ENCODE measurements at places on chromosomes 2 and 18. TPM values are rescaled to one million over a fixed set of nuclear protein-coding genes. Genes with fewer than 3 reads are reported as not detected.

The EN1 gene
- not detected for total RNA-seq

The PLCD4 gene
- total RNA-seq, result 0.30 TPM

The LHCGR gene
- total RNA-seq, result not detected

The NGEF gene
- not detected for total RNA-seq

The GAD1 gene
- total RNA-seq, result 1.4 TPM

The UNC80 gene
- not detected for total RNA-seq

The MYO5B gene
- total RNA-seq, result 0.12 TPM

The ANKRD29 gene
- total RNA-seq, result not detected

DNA sequence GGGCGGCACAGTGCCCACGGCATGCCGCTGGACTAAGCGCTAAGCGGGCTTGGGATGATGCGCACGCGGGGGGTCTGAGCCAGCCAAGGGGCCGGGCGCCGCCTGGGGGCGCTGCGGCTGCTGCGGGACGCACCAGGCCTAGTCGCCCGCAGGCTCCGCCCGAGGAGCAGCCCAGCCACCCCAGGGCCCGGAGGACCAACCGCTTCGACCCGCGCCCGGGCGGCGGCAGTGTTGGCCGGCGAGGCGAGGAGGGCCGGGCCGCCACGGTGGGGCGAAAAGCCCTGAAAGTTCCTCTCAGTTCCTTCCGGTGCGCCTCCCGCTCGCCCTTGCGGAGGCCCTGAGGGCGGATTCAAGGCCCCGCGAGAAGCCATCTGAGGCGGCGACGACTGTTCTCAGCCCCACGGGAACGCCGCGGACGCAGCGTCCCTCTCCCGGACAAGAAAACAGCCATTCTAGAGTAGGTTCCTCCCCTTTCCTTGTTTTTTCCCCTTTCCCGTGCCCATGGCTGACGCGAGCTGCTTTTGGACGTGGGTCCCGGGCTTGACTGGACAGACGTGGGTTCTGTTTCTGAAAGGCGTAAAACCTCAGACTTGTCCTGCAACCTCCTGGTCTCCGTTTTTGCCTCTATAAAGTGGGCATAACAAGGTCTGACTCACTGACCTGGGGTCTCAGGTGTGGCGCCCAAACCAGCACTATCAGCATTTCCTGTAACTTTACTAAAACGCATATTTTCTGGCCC is at the start of gene ANKAR:
TSS of gene ANKAR (plus strand) at position 297 of the 739 bp plus-strand sequence. CDS start 1,821 bp downstream, outside the sequence.
- H3K36me3 ChIP-seq, result peaks cover 46% of the 10 kb centered on the region
- peaks cover 30% of the 10 kb centered on the region for H3K4me1 ChIP-seq
- no peaks in the 10 kb centered on the region for H3K27me3 ChIP-seq

DNA sequence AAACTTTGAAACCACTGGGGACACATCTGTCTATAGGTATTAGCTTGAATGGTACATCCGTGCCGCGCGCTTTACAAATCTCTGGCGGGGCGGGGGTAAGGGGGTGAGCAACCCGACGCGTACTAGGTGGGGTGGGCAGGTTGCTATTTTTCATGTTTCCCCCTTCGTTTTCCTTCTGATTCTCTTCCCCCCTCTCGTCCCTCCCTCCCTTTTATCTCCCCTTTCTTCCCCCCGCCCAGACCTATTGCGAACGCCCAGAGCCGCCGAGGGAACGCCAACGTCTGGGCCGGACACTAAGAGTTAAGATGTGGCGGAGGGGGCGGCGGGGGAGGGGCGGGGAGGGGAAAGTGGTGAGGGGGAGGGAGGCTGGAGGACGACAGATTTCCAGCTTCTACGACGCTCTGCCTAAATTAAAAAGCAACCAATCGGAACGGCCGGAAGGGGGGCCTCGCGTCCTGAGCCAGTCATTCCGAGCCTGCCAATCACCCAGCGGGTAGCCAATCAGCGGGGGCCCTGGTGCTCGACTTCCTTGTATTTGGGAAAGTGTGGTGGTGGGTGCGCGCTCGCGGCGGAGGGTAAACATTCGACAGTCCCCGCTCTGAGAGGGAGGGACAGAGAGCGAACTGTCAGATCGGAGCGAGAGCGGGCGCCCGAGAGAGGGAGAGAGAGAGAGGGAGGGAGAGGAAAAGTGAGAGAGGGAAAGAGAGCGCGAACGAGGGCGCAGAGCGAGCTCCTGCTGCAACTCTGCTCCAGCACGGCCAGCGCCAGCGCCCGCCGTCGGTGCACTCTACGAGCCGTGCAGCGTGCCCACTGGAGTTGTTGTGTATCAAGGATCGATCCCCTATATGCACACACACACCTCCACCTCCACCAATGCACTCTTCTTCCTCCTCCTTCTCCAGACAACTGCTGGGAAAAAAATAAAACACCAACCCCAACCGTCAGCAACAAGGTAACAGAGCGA is at the start of gene POU3F3:
TSS of gene POU3F3 (plus strand) at position 582 of the 964 bp plus-strand sequence. CDS start 1,396 bp downstream, outside the sequence.
- peak within 1 kb of the TSS; percentile 73 for H3K4me3 ChIP-seq
- peak within 1 kb of the TSS; percentile 89 for H3K27ac ChIP-seq
- H3K27me3 ChIP-seq, result peaks cover 75% of the 10 kb centered on the region
- peaks cover 5% of the 10 kb centered on the region for H3K36me3 ChIP-seq

DNA sequence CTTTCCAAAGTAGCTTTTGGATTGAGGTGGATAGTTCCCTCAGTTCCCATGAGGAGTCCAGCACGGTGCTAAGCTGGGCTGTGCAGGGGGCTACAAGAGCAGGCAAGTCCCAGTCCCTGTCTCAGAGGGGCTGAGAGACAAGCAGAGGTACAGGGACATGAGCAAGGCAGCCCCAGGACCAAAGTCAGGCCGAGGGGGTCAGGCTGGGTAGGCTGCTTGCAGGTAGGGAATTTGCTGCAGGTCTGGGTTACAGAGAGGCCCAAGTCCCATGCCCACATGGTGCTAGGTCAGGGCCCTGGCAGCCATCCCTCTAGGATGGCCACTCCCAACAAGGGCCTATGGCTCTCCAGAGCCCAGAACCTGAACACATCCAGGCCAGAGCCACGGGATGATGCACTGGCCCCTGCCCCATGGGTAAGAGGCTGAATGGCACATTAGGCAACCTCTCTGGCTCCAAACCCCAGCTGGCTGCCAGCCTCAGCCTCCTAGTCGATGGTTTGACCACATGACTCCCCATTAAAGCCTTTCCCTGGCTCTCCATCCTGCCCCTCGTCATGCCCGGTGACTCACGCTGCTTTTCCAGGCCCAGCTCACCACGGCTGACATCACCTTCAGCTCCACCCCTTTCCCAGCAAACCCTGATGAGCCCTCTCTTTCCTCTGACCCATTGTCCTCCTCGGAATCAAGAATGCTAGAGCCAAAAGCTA is 83.7 kb downstream of the SDC1 start:
- no peak overlapping the region for H3K4me3 ChIP-seq
- no peak overlapping the region for H3K27ac ChIP-seq
- no peaks in the 10 kb centered on the region for H3K36me3 ChIP-seq
- no peaks in the 10 kb centered on the region for H3K27me3 ChIP-seq
- DNase-seq, result no peak

DNA sequence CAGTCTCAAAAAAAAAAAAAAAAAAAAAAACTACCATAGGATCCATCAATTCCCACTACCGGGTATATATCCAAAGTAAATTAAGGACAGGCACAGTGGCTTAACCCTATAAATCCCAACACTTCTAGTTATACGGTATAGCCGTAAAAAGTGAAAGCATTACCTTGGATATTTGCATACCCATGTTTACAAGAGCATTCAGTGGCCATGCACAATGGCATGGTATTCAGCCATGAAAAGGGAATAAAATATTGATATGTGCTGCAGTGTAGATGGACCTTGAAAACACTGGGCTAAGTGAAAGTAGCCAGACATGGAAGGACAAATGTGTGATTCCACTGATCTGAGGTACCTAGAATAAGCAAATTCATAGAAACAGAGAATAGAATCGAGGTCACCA is 111.8 kb upstream of the CAB39 start:
- H3K4me1 ChIP-seq, result peaks cover 64% of the 10 kb centered on the region
- DNase-seq, result no peak
- H3K27ac ChIP-seq, result peak overlapping the region; percentile 70

- no peak overlapping the region for H3K4me3 ChIP-seq
- no peaks in the 10 kb centered on the region for H3K36me3 ChIP-seq
- peak; percentile 66 for DNase-seq
- H3K27me3 ChIP-seq, result peaks cover 2% of the 10 kb centered on the region
- H3K4me1 ChIP-seq, result peaks cover 23% of the 10 kb centered on the region
These were observed 60.5 kb downstream of the G6PC2 start for GRCh38 chr2:168961450-168962229.

DNA sequence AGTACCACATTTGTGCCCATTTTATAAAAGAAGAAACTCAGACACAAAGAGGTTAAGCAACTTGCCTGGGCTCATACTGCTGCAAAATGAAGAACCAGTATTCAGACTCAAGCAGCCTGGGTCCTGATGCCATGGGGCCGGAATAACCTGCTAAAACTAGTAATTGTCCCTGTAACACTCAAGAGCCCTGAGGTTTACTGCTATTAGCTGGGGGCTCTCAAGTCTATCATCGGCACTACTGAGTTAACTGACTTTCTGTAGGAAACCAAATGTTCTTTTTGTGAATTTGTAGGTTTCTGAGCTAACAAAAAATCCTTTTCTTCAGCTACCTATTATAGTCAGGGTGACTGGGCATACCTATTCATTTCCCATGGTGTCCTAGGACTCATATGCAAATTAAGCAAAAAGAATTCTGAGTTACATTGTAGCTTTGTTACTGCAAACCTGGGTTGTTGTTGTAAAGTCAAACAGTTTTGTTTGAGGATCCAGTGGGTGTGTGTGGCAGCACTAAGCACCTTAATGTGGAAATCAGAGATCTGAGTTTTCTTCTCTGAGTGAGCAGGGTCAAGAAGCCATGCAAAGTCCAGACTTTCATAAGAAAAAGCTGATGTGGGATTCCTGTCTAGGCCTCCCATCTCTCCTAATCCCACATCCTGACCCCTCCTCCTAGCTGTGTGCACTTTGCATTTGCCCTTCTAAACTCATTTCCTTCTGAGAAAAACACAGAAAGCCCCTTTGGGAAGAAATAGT is 72.4 kb upstream of the TNP1 start:
- H3K4me1 ChIP-seq, result no peaks in the 10 kb centered on the region
- H3K27me3 ChIP-seq, result peaks cover 6% of the 10 kb centered on the region
- H3K27ac ChIP-seq, result no peak overlapping the region
- H3K36me3 ChIP-seq, result no peaks in the 10 kb centered on the region
- no peak overlapping the region for H3K4me3 ChIP-seq
- no peak for DNase-seq

DNA sequence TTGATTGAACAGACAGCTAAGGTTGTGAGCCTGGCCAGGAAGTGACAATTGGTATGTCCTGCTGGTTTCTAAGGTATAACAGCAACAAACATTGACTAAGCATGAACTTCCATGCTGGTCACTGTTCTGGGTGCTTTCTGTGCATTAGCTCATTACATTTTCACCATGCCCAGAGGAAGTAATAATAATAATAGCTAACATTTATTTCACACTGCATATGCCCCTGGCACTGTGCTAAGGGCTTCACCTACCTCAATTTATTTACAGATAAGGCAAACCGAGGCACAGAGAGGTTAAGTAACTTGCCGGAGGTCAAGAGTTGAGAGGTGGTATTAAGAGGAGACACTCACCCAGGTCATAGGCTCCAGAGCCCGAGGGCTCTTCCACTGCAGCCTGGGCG is 113.6 kb downstream of the PDCL3 start:
- no peak overlapping the region for H3K27ac ChIP-seq
- no peak overlapping the region for H3K4me3 ChIP-seq
- no peak for DNase-seq
- no peaks in the 10 kb centered on the region for H3K27me3 ChIP-seq
- H3K4me1 ChIP-seq, result peaks cover 15% of the 10 kb centered on the region

GRCh38 chr2:108602422-108602821 is 68.2 kb downstream of the LIMS1 start:
- no peak for DNase-seq
- H3K27ac ChIP-seq, result no peak overlapping the region
- H3K4me1 ChIP-seq, result peaks cover 26% of the 10 kb centered on the region
- H3K27me3 ChIP-seq, result no peaks in the 10 kb centered on the region
- peaks cover 6% of the 10 kb centered on the region for H3K36me3 ChIP-seq

DNA sequence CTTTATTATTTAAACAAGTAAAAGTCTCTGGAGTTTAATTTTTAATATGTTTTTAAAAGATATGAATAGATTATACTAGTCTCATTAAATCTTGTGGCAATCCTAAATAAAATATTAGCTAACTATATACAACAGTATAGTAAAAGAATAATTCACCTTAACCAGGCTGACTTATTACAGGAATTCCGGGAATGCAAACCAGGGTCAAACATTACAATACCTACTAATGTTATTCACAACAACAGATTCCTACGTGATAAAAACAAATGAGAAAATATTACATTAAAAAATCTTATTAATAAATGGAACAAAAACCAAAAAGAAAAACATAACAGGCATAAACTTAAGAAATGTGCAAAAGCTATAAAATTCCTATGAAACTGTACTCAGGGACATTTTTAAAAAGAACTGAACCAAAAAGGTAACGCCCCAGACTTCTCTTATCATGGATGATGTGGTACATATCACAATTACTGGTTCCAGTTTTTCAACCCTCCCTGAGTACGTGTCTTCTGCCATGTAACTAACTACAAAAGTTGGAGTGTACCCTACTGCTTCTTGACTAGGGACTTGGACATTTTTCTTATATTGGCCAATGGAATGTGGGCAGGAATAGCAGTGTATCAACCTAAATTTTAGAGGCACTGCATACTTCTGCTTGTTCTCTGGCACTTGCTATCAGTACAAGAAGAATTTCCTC is 20.2 kb downstream of the TTC21B start:
- H3K4me3 ChIP-seq, result no peak overlapping the region
- DNase-seq, result no peak
- no peak overlapping the region for H3K27ac ChIP-seq
- peaks cover 29% of the 10 kb centered on the region for H3K36me3 ChIP-seq
- no peaks in the 10 kb centered on the region for H3K4me1 ChIP-seq

GRCh38 chr18:21548647-21549046 is 51.9 kb downstream of the ESCO1 start:
- H3K4me3 ChIP-seq, result no peak overlapping the region
- H3K27me3 ChIP-seq, result no peaks in the 10 kb centered on the region
- peaks cover 36% of the 10 kb centered on the region for H3K36me3 ChIP-seq
- no peaks in the 10 kb centered on the region for H3K4me1 ChIP-seq

GRCh38 chr2:230643576-230644291 is 68.9 kb upstream of the CAB39 start:
- peak; percentile 58 for DNase-seq
- H3K36me3 ChIP-seq, result peaks cover 21% of the 10 kb centered on the region
- H3K4me3 ChIP-seq, result peak overlapping the region; percentile 21
- H3K4me1 ChIP-seq, result peaks cover 34% of the 10 kb centered on the region

GRCh38 chr2:37619959-37620300 is 51.5 kb downstream of the CDC42EP3 start:
- no peak overlapping the region for H3K27ac ChIP-seq
- no peak overlapping the region for H3K4me3 ChIP-seq
- DNase-seq, result no peak
- no peaks in the 10 kb centered on the region for H3K27me3 ChIP-seq
- peaks cover 20% of the 10 kb centered on the region for H3K36me3 ChIP-seq
- H3K4me1 ChIP-seq, result peaks cover 50% of the 10 kb centered on the region

GRCh38 chr2:241844066-241844728 is 14.5 kb downstream of the PDCD1 start:
- H3K4me3 ChIP-seq, result peak overlapping the region; percentile 65
- H3K27ac ChIP-seq, result peak overlapping the region; percentile 86
- no peaks in the 10 kb centered on the region for H3K36me3 ChIP-seq

DNA sequence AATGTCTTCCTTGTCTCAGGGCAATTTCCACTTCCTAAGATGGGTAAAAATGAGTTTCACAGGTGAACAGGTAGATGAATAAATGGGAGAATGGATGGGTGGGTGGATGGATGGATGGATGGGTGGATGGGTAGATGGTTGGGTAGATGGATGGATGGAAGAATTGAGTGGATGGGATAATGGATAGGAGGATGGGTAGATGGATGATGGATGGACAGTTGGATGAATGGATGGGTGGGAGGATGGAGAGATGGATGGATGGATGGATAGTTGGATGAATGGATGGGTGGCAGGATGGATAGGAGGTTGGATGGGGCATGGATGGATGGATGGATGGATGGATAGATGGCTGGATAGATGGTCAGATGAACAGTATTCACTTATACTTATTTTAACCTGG is 90.9 kb downstream of the LRRC30 start:
- no peaks in the 10 kb centered on the region for H3K27me3 ChIP-seq
- DNase-seq, result no peak

Measured in activated CD4-positive, alpha-beta T cell treated with anti-CD3 and anti-CD28 coated beads, Interleukin-2, amount 10 ng/mL, durations not matched to agents 7 days and 5 days (primary cell).